HCT116 (cell line): ENCODE measurements at places on chromosomes 6 and 20. TPM values are rescaled to one million over a fixed set of nuclear protein-coding genes. Genes with fewer than 3 reads are reported as not detected.

The COL21A1 gene
- total RNA-seq, result not detected

The SLC22A23 gene
- 11.5 TPM for total RNA-seq

DNA sequence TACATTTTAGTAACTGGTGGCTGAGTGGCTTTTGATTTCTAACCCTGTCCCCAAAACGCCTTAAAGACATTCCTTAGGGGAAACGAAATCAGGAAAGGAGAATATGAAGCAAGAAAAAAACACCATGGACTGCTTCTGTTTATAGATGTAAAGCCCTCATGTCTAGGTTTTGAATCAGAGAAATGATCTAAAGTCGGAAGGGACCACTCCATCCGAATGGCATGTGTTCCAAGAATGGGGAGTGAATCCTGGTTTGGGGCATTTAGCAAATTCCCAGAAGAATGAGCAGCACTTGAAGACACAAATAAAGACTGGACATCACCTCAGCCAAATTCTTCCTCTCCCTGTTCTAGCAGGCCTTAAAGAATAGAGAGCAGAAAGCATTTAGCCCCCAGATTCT lies 65.6 kb downstream of the CAP2 start:
- H3K36me3 ChIP-seq, result no peaks in the 10 kb centered on the region
- H3K27me3 ChIP-seq, result no peaks in the 10 kb centered on the region
- H3K4me1 ChIP-seq, result no peaks in the 10 kb centered on the region
- H3K27ac ChIP-seq, result no peak overlapping the region
- DNase-seq, result no peak
- no peak overlapping the region for H3K4me3 ChIP-seq

The CEP43 gene
- total RNA-seq, result 15.8 TPM
